Right renal cortex interstitium (tissue), 3 donors: ENCODE measurements at places on chromosomes 5 and 9. TPM values are rescaled to one million over a fixed set of nuclear protein-coding genes. Genes with fewer than 3 reads are reported as not detected.

The INSL4 gene
- not detected for polyA plus RNA-seq

The ALDH1A1 gene
- polyA plus RNA-seq: 311 TPM

The PCDH12 gene
- 17.0 TPM for polyA plus RNA-seq

The TYRP1 gene
- 1.1 TPM for polyA plus RNA-seq

The EIF4E1B gene
- polyA plus RNA-seq: not detected

The SH3PXD2B gene
- 32.0 TPM for polyA plus RNA-seq

The SIL1 gene
- polyA plus RNA-seq: 52.1 TPM

The ABO gene
- polyA plus RNA-seq: 6.8 TPM
